ENCODE measurements at places on chromosomes 2 and 18. TPM values are rescaled to one million over a fixed set of nuclear protein-coding genes. Genes with fewer than 3 reads are reported as not detected.

DNA sequence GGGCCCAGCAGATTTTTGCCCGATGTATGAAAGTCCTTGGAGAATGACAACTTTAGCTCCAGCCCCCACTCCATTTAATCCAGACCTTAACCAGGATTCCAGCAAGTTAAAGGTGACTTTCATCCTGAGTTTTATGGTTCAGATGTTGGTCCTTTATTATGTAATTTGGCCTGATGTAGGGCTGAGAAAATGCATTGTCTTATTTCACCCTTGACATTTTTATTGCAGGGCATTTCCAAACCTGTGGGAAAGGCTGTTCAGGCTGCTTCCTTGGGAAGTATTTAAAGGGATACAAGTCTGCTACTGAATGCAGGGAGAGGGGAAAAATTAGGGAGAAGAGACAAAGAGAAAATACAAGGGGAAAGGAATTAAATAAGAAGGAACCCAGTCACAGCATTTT, 48.8 kb downstream of the ASB1 start:
- H3K4me1 ChIP-seq = no peaks in the 10 kb centered on the region
- no peak overlapping the region for H3K27ac ChIP-seq
- no peaks in the 10 kb centered on the region for H3K36me3 ChIP-seq
- no peaks in the 10 kb centered on the region for H3K27me3 ChIP-seq

GRCh38 chr2:85522090-85522647, 16.8 kb upstream of the MAT2A start:
- peaks cover 30% of the 10 kb centered on the region for H3K4me1 ChIP-seq
- no peaks in the 10 kb centered on the region for H3K36me3 ChIP-seq
- H3K27ac ChIP-seq = no peak overlapping the region
- H3K4me3 ChIP-seq = no peak overlapping the region
- H3K27me3 ChIP-seq = no peaks in the 10 kb centered on the region

GRCh38 chr2:49687918-49688317, 533.6 kb upstream of the FSHR start:
- no peaks in the 10 kb centered on the region for H3K4me1 ChIP-seq
- DNase-seq = no peak
- H3K27me3 ChIP-seq = no peaks in the 10 kb centered on the region
- no peak overlapping the region for H3K27ac ChIP-seq

CTNNA2 gene
- polyA plus RNA-seq = 0.30 TPM

DNA sequence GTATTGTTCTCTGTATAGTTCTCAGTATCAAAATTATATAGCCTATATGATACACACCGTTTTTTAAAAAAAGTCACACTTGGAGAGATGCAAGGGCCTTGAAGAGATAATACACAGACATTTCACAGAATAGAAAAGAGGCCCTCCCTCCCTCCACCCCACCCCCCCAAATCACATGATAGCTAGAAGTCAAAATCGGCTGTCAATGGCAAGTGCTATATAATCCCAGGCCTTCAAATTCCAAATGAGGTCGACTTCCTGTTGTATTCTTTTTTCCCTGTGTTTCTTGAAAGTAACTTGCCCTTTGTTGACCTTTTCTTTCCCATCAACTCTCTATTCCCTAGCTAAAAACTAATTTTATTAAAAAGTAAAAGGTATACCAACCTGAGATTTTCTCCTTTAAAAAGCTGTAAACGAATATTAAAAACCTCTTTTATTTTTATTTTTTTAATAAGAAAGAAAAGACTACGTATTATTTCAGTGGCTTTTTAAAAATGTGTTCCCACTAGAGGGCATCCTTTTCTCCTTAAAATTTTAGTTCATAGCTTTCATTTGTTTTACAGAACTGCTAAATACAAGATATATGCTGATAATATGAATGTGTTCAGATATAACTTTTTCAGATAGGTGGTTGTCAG, 46.6 kb downstream of the KCMF1 start:
- DNase-seq = peak; percentile 21
- peak overlapping the region; percentile 23 for H3K27ac ChIP-seq
- H3K36me3 ChIP-seq = no peaks in the 10 kb centered on the region
- H3K4me3 ChIP-seq = no peak overlapping the region

GRCh38 chr2:235866373-235866772, 301.8 kb downstream of the GBX2 start:
- DNase-seq = no peak
- H3K36me3 ChIP-seq = no peaks in the 10 kb centered on the region
- no peaks in the 10 kb centered on the region for H3K4me1 ChIP-seq
- H3K27me3 ChIP-seq = no peaks in the 10 kb centered on the region

- no peaks in the 10 kb centered on the region for H3K36me3 ChIP-seq
- no peaks in the 10 kb centered on the region for H3K27me3 ChIP-seq
- H3K27ac ChIP-seq = peak overlapping the region; percentile 79
- no peak overlapping the region for H3K4me3 ChIP-seq
- H3K4me1 ChIP-seq = peaks cover 6% of the 10 kb centered on the region
Observed at GRCh38 chr2:134246154-134246874, 7.6 kb upstream of the MGAT5 start.

- no peaks in the 10 kb centered on the region for H3K27me3 ChIP-seq
- H3K36me3 ChIP-seq = no peaks in the 10 kb centered on the region
Observed at GRCh38 chr2:237691029-237691907, 63.9 kb downstream of the LRRFIP1 start.

- no peaks in the 10 kb centered on the region for H3K36me3 ChIP-seq
- H3K27me3 ChIP-seq = no peaks in the 10 kb centered on the region
- no peak for DNase-seq
- no peak overlapping the region for H3K27ac ChIP-seq
- H3K4me1 ChIP-seq = no peaks in the 10 kb centered on the region
- H3K4me3 ChIP-seq = no peak overlapping the region
Observed at GRCh38 chr2:191860760-191861466, 14.0 kb upstream of the CAVIN2 start.

G6PC2 gene
- polyA plus RNA-seq = not detected

GRCh38 chr2:84603911-84604310, 87.6 kb downstream of the DNAH6 start:
- no peaks in the 10 kb centered on the region for H3K27me3 ChIP-seq
- no peak overlapping the region for H3K27ac ChIP-seq
- H3K36me3 ChIP-seq = no peaks in the 10 kb centered on the region
- H3K4me3 ChIP-seq = no peak overlapping the region

DNA sequence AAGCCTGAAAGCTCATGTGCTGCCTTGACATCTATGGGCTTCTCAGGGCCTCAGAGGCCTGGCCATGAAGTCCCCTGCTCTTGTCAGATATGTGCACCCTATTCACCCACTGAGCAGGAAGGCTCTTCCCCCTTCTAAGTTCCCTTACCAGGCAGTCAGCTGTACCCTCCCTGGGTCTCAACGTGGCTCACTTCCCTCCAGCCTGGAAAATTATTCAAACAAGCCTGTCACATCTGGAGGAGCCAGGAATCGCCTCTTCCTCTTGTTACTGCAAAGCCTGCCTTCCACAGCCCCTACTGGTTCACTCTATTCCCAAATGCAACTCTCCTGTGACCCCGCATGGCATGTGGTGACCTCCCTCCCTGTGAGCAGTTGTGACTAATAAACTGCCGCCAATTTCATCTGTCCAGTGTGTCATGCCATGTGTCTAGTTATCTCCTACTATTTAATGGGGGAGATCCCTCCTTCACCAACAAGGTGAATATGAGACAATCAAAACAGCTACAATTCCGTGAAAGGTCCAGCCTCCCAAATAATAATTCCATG, 8.4 kb upstream of the SERPINB8 start:
- no peak overlapping the region for H3K4me3 ChIP-seq
- no peak for DNase-seq
- H3K27me3 ChIP-seq = peaks cover 12% of the 10 kb centered on the region
- H3K27ac ChIP-seq = no peak overlapping the region
- H3K4me1 ChIP-seq = no peaks in the 10 kb centered on the region
- H3K36me3 ChIP-seq = no peaks in the 10 kb centered on the region

- no peak overlapping the region for H3K4me3 ChIP-seq
- no peak overlapping the region for H3K27ac ChIP-seq
- H3K36me3 ChIP-seq = no peaks in the 10 kb centered on the region
- no peak for DNase-seq
- no peaks in the 10 kb centered on the region for H3K27me3 ChIP-seq
Observed at GRCh38 chr18:42174909-42175308, 219.9 kb downstream of the PIK3C3 start.

MYO1B gene
- polyA plus RNA-seq = 26.5 TPM

DNA sequence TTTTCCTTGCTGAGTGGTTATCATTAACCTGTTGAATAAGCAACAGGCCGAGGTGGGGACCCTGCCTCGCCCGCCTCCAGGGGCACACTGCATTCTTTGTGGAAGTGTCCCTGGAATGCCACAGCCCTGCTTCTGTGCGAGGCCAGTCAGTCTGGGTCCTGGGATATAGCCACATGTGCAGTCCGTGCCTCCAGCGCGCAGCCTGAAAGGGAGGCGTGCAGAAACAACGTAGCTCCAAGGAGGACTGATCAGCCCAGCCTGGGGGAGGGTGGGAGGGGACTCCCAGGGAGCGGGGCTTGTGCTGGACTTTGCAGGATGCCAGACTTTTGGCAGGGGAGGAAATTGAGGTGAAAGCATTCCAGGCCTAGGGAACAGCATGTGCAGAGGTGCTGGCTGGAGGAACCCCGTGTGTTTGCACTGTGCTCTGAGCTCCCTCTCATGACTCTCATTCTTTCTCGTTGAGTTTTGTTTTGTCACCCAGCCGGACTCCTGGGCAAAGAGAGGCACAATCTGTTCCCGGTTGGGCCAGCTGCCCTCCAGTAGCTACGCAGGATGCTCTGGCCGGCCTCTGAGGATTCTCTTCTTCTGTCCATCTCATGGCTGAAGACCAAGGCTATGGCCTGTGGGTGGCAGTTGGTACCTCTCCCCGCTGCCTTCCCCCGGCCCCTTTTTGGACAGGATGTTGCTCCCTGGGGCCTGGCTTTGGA, 39.7 kb downstream of the HPCAL1 start:
- no peak for DNase-seq
- H3K4me3 ChIP-seq = no peak overlapping the region
- H3K36me3 ChIP-seq = no peaks in the 10 kb centered on the region
- H3K4me1 ChIP-seq = peaks cover 73% of the 10 kb centered on the region

ZBTB7C gene
- polyA plus RNA-seq = 0.15 TPM

- no peaks in the 10 kb centered on the region for H3K4me1 ChIP-seq
- H3K27me3 ChIP-seq = no peaks in the 10 kb centered on the region
- no peak for DNase-seq
- no peaks in the 10 kb centered on the region for H3K36me3 ChIP-seq
Observed at GRCh38 chr2:198775737-198776136, 682.0 kb downstream of the SATB2 start.

DNA sequence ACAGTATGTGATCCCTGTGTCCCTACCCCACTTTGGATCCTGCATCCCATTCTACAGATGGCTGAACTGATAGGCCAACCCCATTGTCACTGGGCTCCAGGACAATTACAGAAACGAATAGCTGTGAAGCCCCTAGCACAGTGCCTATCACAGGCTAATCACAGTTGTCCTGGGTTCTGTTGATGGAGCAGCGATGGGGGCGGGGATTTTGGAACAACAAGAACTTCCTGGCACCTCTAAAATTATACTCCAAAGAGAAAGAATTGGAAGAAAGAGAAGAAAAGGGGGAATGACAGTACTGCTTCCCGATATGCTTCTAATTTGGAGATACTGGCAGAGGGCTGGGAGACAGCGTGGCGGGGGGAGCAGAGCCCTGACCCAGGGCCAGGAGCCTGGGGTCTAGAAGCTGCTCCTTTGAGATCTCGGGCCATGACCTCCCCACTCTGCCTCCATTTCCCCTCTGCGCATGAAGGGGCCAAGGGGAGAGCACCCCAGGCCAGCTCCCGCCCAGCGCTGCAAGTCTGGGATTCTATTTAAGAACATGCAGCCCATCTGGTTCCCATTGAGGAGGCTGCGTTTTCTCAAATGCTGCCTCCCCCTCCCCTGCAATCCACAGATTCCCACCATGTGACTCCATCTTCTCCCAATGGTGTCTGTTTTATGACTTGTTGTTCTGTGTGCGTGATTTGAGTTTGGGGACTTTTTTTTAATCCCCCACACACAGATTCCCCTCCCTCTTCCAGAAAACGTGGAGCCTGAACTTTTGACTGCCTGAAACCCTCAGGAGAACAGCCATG, 202.7 kb downstream of the CYP26B1 start:
- H3K4me1 ChIP-seq = no peaks in the 10 kb centered on the region
- DNase-seq = no peak
- H3K27ac ChIP-seq = no peak overlapping the region
- H3K4me3 ChIP-seq = no peak overlapping the region
- H3K36me3 ChIP-seq = no peaks in the 10 kb centered on the region

DNA sequence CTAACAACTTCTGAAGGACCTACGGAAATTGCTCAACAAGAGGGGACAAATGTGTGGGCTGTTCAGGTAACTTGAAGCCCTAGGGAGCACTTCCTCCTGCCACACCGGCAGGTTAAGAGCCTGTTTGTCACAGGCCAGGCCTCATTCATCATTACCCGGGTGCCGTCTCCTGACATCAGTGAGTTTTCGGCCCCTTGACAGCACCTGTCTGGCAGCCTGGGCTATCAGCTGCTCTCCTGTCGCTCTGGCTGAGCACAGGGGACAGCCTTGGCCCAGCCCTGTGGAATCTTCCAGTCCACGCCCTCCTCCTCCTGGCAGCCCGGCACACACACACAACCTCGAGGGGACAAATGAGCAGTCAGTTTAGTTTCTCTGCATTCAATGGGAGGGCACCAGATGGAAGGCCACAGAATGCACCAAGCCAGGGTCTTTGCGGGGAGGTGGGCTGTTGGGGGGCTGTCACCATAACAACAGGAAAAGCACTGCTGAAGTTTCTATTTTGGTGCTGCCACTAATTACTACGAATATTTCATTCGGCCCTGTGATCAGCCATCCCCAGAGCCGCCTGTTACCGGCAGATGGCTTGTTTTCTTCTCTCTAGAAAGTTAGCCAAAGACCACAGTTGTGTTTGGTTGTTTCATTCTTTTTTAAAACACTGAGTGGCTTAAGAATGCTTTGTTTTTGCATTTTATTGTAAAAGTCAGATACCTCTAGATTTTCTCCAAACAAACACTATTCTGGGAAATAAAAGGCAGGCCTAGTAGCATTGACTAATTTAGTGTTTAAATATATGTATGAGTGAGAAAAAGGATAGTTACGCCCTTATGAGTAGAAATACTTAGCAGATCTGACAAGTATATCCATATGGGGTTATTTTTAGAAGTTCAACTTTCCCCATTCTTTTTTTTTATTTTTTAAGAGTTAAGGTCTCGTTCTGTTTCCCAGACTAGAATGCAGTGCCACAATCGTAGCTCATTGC, 189.9 kb upstream of the NDUFV2 start:
- H3K27me3 ChIP-seq = no peaks in the 10 kb centered on the region
- no peaks in the 10 kb centered on the region for H3K36me3 ChIP-seq
- no peak overlapping the region for H3K27ac ChIP-seq
- no peaks in the 10 kb centered on the region for H3K4me1 ChIP-seq
